ENCODE measurements at places on chromosomes 13 and 19.

- no peak for DNase-seq
These were observed 12.4 kb upstream of the ELAVL1 start for GRCh38 chr19:8017808-8018207.

DNA sequence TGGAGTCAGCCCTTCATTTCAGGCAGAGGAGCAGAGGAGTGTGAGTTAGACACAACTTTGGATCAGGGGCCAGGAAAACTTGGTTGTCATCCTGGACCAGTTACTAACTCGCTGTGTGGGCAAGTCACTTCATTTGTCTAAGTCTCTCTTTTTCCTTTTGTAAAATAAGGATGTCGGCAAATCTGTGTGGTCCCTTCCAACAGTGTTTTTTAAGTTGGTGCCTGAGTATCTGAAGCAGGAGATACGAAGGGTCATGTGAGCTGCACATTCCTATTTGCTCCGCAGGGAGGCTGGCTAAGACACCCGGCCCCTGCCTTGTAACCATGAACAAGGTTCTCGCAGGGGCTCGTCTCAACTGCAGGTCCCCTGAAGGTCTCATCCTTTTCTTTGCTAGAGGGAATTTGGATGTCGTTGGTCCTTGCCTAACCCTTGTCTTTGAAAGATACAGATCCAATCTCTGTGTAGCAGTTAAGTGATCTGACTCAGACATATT is 64.3 kb downstream of the LRCH1 start:
- no peak for DNase-seq

GRCh38 chr19:15456871-15457700 is 7.3 kb downstream of the RASAL3 start:
- DNase-seq, result no peak

DNA sequence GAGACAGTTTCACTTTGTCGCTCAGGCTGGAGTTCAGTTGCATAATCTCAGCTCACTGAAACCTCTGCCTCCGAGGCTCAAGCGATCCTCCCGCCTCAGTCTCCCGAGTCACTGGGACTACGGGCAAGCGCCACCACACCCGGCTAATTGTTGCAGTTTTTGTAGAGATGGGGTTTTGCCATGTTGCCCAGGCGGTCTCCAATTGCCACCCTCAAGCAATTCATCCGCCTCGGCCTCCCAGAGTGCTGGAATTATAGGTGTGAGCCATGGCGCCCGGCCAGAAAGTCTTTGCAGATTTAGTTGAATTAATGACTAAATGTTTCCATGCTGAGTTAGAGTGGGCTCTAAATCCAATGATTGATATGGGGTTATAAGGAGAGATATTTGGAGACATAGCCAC is 4.5 kb upstream of the CADM4 start:
- DNase-seq, result no peak

DNA sequence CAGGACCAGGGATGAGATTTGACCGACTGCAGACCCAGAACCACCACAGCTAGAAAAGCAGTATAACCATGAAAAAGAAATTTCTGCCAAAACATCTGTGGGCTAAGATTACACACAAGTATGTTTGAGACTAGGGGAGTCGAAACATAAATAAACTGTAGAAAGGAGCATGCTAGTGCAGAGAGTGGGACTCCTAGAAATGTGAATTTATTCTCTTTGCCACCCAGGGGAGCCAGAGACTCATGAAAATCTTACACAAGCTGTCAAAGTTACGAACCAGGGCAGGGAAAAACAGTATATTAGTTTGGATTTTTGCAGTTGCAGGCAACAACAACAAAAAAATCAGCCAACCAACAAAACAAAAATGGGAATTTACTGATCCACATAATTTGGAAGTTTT is 12.3 kb upstream of the HSPH1 start:
- DNase-seq, result no peak

- DNase-seq, result no peak
These were observed 8.2 kb downstream of the BCKDHA start for GRCh38 chr19:41405776-41406175.

- DNase-seq, result no peak
These were observed 683.5 kb downstream of the LIG4 start for GRCh38 chr13:107531816-107532215.

DNA sequence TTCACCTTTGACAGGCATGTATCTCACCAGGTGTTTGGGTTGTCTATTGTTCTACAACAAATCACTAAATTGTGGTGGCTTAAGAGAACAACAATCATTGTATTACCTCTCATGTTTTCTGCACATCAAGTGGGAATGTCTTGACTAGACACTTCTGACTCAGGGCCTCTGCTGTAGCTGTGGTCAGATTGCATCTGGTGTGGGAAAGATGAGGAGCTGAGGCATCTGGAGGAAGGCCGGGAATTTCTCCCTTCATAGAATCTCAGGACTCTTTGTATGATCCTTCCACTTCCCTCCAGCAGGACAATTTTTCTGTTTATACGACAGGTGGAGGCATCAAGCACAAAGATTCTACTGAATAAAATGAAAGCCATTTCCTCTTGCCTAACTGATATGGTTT is 511.8 kb upstream of the NBEA start:
- no peak for DNase-seq

- DNase-seq, result no peak
These were observed 108.3 kb upstream of the RXFP2 start for GRCh38 chr13:31631071-31631470.

GRCh38 chr13:110702591-110703526 is 3.1 kb downstream of the CARS2 start:
- DNase-seq, result no peak

DNA sequence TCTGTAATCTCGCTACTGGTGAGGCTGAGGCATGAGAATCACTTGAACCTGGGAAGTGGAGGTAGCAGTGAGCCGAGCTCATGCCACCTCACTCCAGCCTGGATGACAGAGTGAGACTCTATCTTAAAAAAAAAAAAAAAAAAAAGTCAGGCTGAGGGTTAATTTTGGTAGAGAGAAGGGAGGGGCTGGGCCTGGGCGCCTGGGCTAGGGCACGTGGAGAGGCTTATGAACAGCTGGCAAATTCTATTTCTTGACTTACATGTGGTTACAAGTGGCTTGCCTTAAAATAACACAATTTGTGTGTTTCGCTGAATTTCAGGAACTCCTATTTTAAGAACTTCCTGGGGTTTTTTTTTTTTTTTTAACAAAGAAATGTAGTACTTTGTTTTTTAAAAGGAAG is 47.6 kb upstream of the MAP3K10 start:
- no peak for DNase-seq

- DNase-seq, result no peak
These were observed 748 bp downstream of the RPS15 start for GRCh38 chr19:1438933-1439354.

- DNase-seq, result no peak
These were observed 348.3 kb downstream of the TDRD3 start for GRCh38 chr13:60745343-60745742.

DNA sequence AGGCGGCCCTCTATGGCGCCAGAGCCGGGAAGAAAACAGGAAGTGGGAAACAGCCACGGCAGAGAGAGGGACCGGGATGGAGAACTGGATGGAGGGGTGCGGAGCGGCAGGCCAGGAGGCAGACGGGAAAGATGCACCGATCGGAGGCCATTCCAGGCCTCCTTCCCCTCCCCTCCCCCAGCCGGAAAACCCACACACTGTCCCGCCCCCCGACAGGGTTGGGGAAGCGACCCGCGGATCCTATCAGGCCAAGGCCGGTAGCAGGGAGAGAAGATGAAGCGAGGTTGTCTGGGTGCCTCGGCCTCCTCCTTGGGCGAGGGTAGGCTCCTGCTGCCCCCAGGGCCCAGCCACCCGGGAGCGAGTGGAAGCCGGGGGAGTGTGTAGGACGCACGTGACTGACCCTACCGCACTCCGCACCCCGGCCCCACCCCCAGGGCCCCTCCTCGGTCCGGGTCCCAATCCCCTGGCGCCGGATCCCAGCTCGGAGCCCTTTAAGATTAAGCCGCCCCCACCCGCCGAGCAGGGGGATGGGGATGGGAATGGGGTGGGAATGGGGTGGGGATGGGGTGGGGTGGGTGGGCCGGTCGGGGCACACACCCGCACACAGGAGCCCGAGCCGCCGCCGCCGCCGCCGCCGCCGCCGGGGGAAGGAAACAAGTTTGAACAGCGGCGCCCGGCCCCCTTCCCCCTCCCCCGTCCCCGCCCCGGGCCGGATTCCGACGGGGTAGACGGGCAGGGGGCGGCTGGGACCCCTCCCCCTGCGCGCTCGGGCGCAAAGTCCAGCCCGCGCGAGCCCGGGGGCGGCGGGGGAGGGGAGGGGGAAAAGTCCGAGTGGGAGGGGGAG is 1.5 kb downstream of the ERF start:
- DNase-seq, result no peak

DNA sequence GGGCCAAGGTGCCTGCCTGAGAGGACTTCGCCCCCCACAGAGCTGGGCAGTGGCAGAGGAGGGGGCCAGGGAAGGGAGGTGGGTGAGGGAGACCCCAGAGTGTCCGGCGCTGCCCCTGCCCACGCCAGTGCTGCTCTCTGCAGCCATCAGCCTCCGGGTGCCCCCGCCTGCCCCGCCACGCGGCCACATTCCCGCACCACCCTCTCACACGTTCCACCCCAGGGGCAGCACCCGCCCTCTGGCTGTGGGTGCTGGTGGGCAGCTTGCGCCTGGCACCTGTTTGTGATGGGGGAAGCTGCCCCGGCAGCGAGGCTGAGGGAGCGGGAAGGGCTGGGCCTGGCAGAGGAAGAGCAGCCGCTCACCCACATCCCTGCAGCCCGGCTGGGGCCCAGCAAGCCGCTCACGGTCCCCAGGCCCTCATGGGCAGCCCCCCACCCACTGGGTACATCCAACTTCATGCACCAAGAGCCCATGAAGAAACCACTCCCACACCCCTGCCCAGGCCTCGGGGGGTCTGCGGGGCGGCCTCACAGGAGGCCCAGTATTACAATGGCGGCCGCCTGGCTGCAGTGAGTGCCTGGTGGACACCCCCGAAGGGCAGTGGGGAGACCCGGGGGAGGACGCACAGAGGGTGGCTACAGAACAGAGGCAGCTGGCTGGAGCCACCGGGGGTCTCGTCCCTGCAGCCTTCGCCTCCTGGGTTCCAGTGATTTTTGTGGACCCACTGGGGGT is 14.0 kb downstream of the SBNO2 start:
- no peak for DNase-seq

- DNase-seq, result no peak
These were observed 1533.6 kb downstream of the UQCRFS1 start for GRCh38 chr19:27679399-27679798.

DNA sequence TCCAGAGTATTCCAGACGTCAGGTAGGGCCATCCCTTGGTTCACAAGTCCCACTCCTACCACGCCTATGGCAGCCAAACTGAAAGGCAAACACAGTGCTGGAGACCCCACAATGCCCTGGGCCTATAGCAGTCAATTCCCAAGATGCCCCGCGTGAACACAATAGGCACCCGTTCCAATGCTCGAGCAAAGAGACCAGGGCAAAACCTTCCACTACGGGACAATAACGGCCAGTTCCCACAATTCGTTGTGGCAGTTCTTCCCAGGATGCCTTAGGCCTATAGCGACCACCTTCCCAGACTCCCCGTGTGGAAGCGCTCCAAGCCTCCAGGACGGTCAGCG is 538 bp downstream of the ZNF428 start:
- DNase-seq, result no peak

DNA sequence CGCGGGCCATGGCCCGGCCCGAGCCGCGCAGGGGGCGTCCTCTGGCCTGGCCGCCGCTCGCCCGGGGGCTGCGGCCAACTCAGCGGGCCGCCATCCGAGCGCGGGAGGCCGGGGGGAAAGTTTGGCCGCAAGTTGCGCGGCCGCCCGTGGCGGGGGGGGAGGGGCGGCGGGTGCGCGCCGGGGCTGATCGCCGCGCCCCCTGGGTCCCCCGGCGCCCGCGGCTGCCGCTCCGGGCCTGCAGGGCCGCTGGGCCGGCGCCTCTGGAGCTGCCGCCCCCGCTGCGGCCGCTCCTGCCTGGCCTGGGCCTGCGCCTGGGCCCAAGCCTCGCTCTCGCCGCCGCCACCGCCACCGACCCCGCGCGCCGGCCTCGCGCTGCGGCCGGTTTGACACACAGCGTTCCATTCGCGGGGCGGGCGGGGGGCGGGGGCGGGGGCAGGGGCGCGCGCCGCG is at the start of gene NR2F6:
NR2F6 (minus strand) TSS at position 385 of the 450 bp plus-strand sequence. CDS start 699 bp downstream, outside the sequence.
- no peak for DNase-seq

DNA sequence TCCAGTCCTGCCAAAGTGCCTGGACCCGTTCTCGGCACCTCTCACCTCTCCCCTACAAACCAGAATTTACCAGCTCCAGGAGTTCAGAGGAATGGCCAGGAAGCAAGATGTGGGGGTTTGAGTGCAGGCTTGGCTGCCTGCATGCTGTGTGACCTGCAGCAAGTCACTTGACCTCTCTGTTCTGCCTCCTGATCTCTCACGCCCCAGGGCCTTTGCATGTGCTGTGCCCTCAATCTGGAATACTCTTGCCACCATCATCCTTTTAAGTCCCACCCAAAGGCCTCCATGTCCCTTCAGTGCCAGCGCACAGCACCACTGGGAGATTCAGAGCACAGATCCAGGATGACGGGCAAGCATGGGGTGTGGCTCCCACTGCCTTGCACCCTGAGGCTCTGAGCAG is 43.4 kb downstream of the MYO9B start:
- DNase-seq, result no peak

DNA sequence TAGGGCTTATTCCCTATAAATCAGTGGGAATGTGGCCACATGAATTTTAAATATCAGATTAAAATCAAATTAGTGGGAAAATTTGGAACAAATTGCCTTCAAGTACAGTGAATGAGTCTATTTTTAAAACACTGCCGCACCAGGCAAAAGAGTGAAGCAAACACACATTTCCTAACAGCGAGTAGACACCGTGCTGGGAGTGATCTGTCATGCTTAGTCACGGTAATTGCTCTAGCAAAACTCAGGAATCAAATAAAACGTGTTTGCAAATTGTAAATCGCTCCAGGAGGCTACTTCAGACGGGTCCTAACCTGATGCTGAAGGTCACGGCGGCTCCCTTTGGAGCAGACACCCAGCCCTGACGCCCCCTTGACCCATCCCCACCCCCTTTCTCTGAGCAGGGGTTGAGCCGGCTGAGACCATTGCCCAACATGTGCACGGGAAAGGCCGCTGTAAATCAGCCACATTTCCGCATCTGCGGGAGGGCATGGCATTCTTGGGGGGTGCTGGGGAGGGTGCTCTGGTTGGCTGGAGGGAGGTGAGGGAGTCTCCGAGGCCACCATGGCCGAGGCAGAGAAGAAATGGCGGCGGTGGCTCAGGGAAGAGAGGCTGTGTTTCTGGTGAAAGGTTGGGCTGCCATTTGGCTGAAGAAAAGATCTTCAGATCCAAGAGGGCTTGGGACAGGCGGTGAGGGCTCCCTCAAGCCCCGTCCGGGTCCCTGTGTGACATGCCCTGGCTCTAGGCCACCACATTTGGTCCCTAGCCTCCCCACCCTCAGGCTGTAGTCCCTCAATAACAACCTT is 8.9 kb downstream of the CEBPA start:
- DNase-seq, result no peak

DNA sequence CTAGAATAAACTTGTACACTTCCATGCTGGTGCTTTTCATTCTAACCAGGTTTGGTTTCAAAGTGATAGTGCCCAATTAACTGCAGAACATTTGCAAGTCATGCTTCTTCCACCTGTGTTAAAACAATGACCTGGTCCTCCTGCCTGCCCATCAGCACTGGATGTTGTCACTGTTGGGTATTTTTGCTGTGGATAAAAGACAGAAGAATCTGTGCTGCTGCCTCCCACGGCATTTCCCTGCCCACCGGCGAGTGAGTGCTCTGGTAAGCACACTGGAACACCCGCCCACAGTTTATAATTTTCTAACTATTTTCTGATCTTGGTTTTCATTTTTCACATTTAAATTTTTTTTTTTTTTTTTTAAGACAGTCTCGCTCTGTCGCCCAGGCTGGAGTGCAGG is 2.3 kb upstream of the AKAP8 start:
- DNase-seq, result no peak
